Esophagus muscularis mucosa (tissue), 4 donors: ENCODE measurements at places on chromosomes 16 and 17. TPM values are rescaled to one million over a fixed set of nuclear protein-coding genes. Genes with fewer than 3 reads are reported as not detected.

The MMP28 gene
- 150 TPM for total RNA-seq

The VASN gene
- total RNA-seq: 25.8 TPM

The LPO gene
- total RNA-seq: not detected

The ADAP2 gene
- 14.1 TPM for total RNA-seq

The CTRB1 gene
- total RNA-seq: not detected

The ENPP7 gene
- not detected for total RNA-seq
